ENCODE measurements at places on chromosomes 16 and 17.

- no peak for DNase-seq
Measured at GRCh38 chr16:82649766-82650165, 23.0 kb downstream of the CDH13 start.

DNA sequence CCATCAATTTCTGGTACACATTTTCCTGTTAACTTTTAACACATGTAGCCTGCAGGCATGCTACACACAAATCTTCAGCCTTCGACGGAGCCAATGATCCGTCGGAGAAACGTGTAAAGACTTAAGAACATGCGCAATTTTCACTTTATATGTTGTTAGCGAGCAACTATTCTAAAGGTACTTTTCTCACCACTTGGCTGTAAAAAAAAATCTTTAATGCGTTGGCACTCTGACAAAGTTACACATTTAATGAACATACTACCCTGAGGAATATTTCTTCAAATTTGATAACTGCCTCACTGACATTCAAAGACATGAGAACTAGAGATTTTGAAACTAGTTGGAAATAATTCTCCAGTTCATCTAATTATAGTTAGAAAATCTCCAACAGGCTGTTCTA lies 507.5 kb upstream of the SALL1 start:
- DNase-seq = no peak

GRCh38 chr16:55203570-55203969 lies 120.4 kb upstream of the IRX6 start:
- no peak for DNase-seq

DNA sequence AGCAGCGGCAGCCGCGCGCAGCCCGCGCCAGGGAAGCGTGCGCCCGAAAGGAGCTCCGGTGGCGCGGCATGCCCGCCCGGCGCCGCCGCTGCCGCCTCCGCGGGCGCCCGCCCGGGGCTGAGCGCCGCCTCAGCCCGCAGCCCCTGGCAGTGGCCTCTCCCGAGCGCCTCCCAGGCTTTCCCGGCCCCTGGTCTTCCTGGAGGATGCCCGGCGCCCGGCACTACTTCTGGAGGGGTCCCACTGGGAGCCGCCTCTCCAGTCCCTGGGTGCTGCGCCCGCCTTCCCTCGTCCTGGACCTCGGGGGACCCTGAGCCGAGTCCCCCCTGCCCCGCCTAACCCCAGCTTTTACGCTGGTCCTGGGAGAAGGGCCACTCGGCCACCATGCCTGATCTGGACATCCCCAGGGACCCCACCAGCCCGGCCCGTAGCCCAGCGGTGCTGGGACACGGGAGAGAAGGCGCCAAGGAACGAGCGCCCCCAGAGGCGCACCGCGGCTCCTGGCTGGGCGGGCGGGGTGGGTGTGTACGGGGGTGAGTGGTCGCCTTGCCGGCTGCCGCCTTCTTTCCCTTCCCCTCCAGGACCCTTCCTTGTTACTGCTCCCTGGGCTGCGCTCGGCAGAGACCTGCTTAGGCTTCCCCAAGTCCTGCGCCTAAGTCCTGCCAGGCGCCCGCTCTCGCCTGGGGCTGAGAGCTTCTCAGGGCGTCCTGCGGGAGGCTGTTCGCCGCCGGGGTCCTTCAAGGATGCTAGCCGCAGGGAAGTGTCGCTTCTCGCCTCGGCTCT lies 704 bp downstream of the ASIC2 start:
- DNase-seq = no peak

All from stimulated activated CD8-positive, alpha-beta memory T cell treated with anti-CD3 and anti-CD28 coated beads, Interleukin-12 subunit alpha, Interleukin-12 subunit beta, amount 100 ng/mL, for 1 hour (primary cell).